ENCODE measurements at places on chromosomes 2 and 18.

- no peak for DNase-seq
Observed at GRCh38 chr2:170503563-170503962, 211.6 kb upstream of the SP5 start.

GRCh38 chr2:65483763-65484162 lies 51.4 kb upstream of the SPRED2 start:
- DNase-seq: no peak

DNA sequence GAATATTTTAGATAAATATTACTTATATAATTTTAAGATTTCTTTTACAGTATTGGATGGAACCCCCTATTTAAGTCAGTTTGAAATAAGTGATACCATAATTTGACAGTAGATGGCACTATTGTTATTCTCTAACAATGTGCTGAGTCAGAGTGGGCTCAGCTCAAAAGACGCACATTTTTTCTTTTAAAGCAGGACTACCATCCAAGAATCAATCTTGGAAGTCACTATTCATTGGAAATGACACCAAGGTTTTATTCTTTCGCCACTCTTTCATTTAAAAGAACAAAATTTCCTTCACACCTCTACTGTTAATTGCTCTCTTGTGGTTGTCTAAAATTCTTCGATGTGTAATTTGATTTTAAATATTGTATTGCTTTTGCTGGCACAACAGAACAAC lies 32.6 kb upstream of the SPAG16 start:
- peak; percentile 73 for DNase-seq

GRCh38 chr2:33706410-33706809 lies 107.3 kb upstream of the FAM98A start:
- no peak for DNase-seq
